ENCODE measurements at places on chromosomes 2 and 18.

- DNase-seq, result no peak
Measured at GRCh38 chr2:158013891-158014290, 87.8 kb upstream of the UPP2 start.

DNA sequence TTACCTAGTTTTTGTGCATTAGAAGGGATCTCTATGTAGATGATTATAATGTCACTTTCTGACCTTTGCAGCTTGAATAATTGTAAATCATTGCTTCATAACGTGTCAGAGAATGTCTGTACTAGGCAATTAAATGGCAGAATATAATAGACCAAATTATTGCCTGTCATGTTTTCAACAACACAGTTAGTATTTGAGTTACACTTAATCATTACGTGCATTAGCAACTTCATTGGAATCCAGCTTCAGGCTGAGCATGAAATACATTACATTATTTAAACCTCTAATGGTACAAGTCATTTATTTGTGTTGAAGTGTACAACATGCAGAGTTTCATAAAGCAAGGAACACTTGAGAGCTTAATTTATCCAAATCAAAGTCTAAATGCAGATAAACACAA lies 48.0 kb downstream of the ZNF407 start:
- DNase-seq, result peak; percentile 28

- DNase-seq, result no peak
Measured at GRCh38 chr2:173656086-173656485, 301.4 kb downstream of the CDCA7 start.

- no peak for DNase-seq
Measured at GRCh38 chr2:65681503-65681902, 249.1 kb upstream of the SPRED2 start.

DNA sequence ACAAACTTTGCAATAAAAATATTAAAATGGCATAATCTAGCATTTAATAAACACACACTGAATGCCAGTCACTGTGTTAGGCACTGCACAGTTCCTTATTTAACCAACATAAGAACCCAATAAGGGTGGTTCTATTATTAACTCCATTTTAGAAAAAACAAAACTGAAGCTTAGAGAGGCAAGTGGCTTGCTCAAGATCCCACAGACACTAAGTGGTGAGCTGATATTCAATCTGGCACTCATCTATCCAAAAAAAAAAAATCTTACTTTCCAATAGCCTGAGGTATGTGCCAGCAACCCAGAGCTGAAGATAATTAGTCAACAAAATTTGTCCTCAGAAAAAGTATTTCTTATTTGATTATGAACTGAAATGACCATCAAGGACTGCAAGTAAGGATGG lies 799 bp downstream of the CYTIP start:
- no peak for DNase-seq

DNA sequence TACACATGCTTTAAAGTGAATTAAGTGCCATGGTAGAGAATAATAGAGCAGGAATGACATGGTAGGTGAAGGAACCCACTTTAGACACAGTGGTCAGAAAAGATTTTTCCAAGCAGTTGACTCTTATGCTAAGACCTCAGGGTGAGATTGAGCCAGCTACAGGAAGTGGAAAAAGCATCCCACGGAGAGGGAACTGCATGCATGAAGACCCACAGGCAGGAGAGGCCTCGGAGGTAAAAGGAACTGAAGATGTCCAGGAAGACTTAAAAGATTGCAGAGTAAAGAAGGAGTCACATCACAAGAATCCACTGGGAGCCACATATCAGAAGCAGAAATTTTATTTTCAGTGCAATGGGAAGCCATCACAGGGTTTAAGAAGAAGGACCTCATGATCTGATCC lies 499.2 kb upstream of the FAM98A start:
- DNase-seq, result no peak

DNA sequence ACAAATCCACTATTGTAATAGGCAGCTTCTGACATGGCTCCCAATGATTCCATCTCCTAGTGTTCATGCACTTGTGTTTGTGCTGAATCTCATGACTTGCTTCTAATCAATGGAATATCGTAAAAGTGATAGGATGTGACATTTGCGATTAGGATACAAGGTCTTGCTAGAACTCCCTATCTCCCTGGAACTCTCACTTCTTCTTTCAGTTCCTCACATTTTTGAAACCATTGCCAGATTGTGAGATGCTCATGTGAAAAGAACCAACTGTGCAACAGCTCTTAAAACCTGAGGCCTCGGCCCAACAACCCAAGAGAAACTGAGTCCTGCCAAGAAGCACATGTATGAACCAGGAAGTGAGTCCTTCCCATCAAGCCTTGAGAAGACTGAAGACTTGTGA lies 226.9 kb upstream of the DTNA start:
- DNase-seq, result no peak

- no peak for DNase-seq
Measured at GRCh38 chr2:139296672-139297209, 516.6 kb upstream of the NXPH2 start.

- DNase-seq, result no peak
Measured at GRCh38 chr2:195779491-195779890, 122.5 kb downstream of the SLC39A10 start.

DNA sequence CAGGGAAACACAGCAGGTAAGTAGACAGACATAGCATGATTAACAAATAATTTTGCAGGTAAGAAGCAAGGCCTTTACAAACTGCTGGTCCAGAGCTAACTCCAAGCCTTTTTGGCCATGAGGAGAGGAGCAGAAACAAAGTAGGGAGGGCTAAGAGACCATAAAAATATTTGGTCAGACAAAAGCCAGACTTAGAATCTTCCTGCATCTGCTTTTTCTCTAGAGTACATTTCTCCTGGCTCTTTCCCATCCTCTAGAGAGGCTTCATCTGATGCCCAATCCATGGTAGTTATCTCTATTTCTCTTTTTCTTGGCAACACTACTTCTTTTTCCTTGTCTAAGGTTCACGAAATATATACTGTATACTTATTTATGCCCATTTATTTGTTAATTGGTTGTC lies 577.1 kb downstream of the PIK3C3 start:
- no peak for DNase-seq

DNA sequence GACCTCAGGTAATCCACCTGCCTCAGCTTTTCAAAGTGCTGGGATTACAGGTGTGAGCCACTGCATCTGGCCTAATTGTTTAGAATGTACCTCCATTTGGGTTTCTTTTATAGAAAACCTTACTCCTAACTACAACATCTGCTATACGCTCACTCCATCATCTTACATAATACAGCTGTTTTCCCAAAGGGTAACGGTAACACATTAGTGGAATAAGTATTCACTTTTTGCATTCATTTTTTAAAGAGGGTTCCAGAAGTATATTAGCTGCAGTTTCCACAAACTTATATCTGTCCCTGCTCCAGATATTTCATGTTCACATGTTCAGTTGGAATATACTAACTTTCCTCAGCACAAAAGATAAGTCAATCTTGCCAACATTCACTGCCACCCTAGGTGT lies 640.1 kb upstream of the FSHR start:
- no peak for DNase-seq

DNA sequence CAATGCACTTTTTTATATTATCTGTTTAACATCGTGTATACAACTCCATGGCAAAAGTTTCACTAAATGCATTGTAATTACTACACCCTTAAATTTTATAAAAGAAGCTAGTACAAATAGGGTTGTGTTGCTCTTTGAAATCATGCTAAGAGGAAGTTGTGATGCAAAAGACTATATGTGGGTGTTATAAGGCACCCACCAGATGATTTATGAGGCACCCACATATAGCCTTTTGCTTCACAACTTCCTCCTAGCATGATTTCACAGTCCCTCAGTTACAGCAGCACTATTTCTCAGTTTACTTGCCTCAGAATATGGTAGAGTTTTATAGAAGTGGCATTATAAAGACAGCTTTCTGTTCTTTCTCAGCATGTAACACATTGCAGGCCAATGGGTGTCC lies 277.3 kb upstream of the DOK6 start:
- no peak for DNase-seq

DNA sequence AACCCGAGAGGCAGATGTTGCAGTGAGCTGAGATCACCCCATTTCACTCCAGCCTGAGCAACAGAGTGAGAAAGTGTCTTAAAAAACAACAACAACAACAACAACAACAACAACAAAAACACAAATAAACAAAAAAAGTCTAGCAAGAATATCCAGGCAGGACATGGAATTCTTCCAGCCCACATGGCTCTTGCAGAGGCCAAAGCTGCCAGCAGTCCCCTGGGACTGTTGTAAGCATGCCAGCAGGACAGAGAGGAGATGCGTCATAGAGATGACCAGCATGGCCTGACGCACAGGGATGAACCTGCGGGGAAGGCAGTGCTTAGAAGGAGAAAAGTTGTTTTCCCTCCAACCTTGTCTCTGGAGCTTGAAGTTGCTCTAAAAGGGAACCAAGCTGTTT lies 182.3 kb upstream of the PGAP1 start:
- DNase-seq, result no peak

DNA sequence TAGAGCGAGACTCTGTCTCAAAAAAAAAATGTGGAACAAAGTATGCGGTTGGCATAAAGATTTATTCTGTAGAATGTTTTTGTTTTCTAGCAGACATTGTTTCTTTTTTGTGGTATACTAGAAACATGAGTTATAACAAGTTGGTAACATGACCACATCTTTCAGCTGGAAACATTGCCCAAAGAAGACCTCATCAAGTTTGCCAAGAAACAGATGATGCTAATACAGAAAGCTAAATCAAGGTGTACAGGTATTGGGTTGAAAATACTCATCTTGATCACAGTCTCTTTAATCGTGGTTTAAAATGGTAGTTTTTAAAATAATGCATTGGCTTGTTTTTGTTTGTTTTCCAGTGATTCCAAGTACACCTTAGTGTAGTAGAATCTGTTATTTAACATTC lies 1.9 kb downstream of the GCC2 start:
- no peak for DNase-seq

GRCh38 chr2:61538920-61539520 lies 864 bp upstream of the XPO1 start:
- DNase-seq, result no peak

GRCh38 chr2:7346336-7346735 lies 429.1 kb downstream of the RNF144A start:
- DNase-seq, result no peak

GRCh38 chr2:30933496-30933895 lies 126.2 kb upstream of the CAPN13 start:
- DNase-seq, result no peak

GRCh38 chr18:73840319-73840945 lies 307.2 kb downstream of the FBXO15 start:
- no peak for DNase-seq

GRCh38 chr18:45186832-45187231 lies 428.4 kb upstream of the SLC14A2 start:
- DNase-seq, result no peak

- no peak for DNase-seq
Measured at GRCh38 chr18:26004832-26005231, 85.6 kb downstream of the SS18 start.

GRCh38 chr2:97868986-97869721 lies 126.6 kb downstream of the TMEM131 start:
- DNase-seq, result peak; percentile 55

DNA sequence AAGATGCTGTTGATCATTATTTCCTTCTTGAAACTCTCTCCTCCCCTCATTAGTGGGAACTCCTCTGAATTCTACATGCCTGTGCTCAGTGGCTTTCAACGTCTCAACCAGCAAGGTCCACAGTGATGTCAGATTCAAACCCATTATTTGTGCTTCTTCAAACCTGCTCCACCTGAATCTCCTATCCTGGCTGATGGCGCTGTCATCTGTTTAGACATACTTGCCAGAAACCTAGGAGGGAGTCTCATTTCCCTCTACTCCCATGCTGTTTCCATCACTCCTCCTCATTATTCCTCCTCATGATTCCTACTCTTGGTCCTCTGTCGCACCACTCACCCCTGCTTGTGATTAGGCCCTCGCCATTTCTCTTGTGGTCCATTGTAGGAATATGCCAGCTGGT lies 2.9 kb upstream of the LPIN2 start:
- no peak for DNase-seq

- DNase-seq, result no peak
Measured at GRCh38 chr2:80475970-80476369, 171.4 kb upstream of the LRRTM1 start.

DNA sequence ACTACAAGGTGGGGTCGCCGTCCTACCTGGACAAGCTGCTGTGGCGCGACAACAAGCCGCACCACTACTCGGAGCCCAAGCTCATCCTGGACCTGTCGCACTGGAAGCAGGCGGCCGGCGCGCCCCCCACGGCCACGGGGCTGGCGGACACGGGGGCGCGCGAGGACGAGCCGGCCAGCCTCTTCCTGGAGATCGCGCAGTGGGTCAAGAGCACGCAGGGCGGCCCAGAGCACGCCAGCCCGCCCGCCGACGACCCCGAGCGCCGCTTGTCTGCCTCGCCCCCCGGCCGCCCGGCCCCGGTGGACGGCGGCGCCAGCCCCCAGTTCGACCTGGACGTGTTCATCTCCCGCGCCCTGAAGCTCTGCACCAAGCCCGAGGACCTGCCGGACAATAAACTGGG lies 90.4 kb downstream of the MRO start:
- no peak for DNase-seq

GRCh38 chr2:170830166-170830565 lies 13.5 kb downstream of the GAD1 start:
- no peak for DNase-seq

- DNase-seq, result no peak
Measured at GRCh38 chr2:230179907-230180306, 39.9 kb downstream of the SP110 start.

DNA sequence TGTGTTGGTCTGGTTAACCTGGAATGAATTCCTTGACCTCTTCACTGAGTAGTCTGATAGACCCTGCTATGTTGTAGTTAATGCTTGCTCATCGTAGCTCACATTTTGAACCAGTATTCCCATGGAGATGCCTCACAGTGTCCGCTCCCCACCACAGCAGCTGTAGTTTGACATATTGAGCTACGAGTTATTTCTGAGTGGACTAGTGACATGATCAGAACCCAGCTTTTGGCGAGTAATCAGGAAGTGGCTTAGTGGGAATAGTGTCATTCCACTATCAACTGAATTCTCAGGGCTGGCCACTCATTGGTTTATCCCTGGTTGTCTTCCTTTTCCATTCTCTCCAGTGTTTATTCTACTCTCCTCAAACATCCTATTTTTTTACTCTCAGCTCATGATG lies 102.7 kb downstream of the MYO1B start:
- DNase-seq, result no peak

DNA sequence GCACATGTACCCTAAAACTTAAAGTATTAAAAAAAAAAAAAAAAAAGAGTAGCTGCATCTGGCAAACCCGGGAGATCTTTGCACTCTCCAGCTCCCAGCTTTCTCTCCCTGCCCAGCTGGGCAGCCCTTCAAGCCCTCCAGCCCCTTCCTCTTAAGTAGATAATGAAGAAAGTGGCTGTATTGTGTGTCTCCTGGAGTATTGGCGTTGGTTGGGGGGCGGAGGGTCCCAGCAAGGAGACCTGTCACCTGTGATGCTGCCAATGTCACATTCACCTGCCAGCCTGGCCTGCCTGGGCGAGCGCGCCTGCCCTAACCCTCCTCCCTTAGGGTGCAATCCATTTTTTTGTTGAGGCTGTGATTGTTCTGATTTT lies 2.0 kb downstream of the C2orf72 start:
- DNase-seq, result no peak

DNA sequence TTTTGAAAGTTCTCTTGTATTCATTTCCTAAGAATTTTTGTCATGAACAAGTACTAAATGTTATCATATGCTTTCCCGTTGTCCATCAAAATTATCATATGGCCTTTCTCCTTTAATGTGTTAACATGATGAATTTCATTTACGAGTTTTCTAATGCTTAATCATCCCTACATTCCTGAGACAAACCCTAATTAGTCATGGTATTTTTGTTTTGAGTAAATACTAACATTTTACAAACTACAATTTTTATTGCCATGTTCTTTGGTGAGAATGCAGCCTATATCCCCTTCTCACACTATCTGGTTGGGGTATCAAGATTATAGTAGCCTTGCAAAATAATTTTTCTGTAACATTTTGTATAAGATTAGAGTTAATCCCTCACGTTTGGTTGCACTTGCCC lies 14.5 kb downstream of the SMAD2 start:
- no peak for DNase-seq
